ENCODE measurements at places on chromosomes 11 and 22.

DNA sequence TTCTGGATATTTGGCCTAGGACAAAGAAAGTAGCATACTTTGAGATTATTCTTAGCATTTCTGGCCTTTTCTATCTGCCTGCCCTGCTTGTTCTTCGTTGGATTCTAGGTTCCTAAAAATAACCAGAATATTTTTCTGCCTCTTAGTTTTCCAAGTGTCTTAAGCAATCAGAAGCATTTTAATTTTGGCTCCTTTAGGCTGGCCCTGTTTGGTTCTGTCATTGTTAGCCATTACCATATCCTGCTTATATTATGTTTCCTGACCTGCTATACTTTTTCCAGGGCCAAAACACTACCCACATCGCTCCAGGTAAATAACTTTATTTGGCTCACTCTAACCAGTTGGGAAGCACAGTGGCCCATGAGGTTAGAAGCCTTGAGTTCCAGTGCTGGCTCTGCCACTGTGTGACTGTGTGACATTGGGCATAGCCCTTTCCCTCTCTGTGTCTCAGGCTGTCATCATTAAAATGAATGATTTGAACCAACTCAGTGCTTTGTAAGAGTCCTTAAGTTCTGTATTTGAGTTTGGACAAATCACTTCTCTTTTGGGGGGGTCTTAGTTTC is 91.1 kb downstream of the STIM1 start:
- DNase-seq = no peak

GRCh38 chr11:112049777-112050176 is 24.0 kb downstream of the PIH1D2 start:
- DNase-seq = no peak

GRCh38 chr11:12376259-12377081 is 901 bp upstream of the PARVA start:
- DNase-seq = no peak

GRCh38 chr11:48073031-48073861 is 92.9 kb downstream of the PTPRJ start:
- DNase-seq = no peak

DNA sequence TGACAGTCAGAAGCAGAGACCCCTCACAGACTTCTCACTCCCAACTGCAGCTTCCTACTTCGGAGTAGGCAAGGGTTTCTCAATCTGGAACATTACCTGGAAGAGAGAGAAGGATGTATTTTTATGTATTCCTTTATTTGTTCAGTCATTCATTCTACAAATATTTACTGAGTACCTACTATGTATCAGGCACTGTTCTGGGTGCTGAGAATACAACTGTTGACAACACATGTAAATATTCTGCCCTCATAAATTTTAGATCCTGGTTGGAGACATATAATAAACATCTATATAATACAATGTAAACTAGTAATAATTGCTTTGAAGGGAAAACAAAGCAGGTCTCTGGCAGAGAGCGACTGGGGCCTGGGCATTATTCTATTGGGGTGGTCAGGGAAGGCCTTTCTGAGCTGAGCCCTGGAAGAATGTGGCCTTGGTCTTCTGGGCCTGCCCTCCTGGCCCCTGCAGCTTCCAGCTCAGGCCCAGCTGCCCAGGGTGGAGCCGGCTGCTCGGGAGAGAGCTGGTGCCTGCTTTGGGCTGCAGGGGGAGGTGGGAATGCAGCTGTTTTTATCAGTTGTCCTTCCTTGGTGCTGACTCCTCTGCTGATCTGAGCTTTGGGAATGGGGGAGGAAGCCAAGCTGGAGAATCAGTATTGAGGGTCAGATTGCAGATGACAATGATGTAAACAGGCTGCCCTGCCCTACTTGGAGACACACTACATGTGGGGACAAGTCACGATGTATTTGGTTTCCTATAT is 46.8 kb downstream of the PKNOX2 start:
- no peak for DNase-seq

GRCh38 chr11:62267050-62267449 is 2.9 kb upstream of the SCGB2A2 start:
- DNase-seq = no peak

- no peak for DNase-seq
Measured at GRCh38 chr11:18313965-18314763, 7.8 kb downstream of the HPS5 start.

GRCh38 chr11:71948314-71949027 is 19.6 kb downstream of the RNF121 start:
- DNase-seq = peak; percentile 68

GRCh38 chr22:28259774-28260312 is 340.8 kb upstream of the PITPNB start:
- no peak for DNase-seq

DNA sequence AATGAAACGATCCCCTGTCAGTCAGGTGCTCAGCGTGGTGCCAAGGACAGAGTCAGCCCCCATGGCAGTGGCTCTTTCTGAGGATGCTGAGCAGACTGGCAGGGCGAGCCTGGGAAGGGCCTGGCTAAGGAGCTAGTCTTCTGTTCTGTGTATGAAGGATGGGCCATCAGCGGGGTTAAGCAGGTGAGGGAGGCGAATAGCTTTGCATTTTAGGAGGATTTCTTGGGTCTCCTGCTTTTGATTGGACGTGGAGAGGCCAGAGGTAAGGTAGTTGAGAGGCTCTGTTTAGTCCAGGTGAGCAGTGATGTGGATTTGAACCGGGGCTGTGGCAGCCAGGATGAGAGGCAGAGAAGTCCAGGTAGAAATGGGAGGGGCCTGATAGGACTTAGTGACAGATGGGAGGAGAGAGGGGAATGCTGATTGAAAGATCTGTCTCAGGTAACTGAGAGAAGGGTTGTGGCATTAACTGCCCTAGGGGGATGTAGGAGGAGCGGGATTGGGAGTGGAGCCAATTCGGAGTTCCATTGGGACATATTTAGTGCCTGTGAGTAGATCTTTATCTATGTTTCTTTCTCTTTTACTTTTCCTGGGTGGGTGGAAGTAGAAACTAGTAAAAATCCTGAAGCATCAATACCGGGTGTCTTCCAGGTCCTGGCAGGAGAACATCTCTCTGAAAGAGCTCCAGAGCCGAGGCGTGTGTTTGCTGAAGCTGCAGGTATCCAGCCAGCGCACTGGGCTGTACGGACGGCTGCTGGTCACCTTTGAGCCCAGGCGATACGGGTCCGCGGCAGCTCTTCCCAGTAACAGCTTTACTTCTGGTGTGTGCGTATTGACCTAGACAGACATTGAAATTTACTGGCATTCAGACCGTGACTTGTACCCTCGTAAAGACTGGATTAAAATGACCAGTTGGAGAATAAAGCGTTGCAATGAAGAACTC is 2.0 kb downstream of the IGHMBP2 start:
- no peak for DNase-seq

DNA sequence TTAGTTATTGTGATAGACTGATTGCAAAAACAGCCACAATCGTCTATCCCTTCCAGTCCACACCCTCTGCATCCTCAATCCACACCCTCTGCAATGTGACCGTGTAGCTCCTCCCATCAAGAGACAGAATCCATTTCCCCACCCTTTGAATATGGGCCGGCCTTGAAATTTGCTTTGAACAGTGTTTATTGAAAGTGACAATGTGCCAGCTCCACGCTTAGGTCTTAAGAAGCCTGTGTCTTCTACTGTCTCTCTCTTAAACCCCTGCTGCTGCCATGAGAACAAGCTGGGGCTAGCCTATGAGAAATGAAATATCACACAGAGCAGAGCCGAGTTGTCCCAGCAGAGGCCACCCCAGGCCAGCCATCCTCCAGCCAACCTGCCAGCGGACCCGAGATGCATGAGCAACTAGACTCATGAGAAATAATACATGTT is 22.3 kb upstream of the MICAL2 start:
- peak; percentile 52 for DNase-seq

DNA sequence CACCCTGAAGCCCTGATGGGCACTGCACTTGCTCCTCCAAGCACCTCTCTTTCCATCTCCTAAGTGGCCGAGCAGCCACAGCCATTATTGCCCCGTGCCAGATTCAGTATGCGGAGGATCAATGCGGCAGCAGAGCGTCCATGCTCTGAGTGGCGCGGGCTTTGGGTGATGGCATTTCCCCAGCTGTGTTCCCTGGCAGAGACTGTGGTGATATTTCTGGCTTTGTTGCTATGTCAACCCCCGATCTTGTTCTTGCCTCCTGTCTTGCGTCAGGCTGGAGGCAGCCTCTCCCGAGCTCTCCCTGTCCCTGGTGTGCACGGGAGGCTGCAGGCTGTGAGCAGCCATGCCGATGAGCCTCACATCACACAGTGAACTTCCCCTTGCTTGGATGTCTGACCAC is 1018.6 kb downstream of the TBC1D22A start:
- no peak for DNase-seq

DNA sequence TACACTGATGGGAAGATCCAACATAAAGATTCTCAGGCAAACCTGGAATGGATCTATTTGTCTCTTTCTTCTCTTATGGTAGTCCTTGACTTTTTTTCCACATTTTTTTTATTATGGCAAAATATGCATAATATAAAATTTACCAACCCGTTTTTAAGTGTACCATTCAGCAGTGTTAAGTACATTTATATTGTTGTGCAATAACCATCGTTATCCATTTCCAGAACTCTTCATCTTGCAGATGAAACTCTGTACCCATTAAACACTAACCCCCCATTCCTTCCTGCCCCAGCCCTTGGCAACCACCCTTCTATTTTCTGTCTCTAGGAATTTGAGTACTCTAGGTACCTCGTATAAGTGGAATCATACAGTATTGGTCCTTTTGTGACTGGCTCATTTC is 99.7 kb downstream of the DSCAML1 start:
- no peak for DNase-seq

DNA sequence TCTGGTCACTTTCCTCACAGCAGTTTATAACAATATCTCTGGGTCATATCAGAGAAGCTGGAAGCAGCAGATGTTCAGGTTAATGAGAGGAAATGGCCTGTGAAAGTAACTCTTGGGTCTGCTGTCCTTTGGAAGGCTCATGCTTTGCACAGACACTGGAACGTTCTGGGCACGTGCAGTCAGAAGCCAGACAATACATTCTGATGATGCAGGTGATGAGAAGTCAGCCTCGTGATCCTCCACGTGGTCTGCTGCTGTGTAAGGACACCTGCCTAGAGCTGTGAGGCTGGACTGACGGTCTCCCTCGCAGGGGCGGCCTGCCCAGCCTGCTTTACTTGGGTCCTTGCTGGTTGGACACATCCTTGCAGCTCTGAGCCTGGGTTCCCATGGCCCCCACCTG is 18.8 kb upstream of the ADORA2A start:
- no peak for DNase-seq
